ENCODE measurements at places on chromosomes 2 and 18. TPM values are rescaled to one million over a fixed set of nuclear protein-coding genes. Genes with fewer than 3 reads are reported as not detected.

- H3K27me3 ChIP-seq: no peaks in the 10 kb centered on the region
- no peaks in the 10 kb centered on the region for H3K36me3 ChIP-seq
- no peak overlapping the region for H3K27ac ChIP-seq
- H3K4me1 ChIP-seq: no peaks in the 10 kb centered on the region
- H3K4me3 ChIP-seq: no peak overlapping the region
These were observed 95.5 kb upstream of the ATP8B1 start for GRCh38 chr18:57898506-57899124.

DNA sequence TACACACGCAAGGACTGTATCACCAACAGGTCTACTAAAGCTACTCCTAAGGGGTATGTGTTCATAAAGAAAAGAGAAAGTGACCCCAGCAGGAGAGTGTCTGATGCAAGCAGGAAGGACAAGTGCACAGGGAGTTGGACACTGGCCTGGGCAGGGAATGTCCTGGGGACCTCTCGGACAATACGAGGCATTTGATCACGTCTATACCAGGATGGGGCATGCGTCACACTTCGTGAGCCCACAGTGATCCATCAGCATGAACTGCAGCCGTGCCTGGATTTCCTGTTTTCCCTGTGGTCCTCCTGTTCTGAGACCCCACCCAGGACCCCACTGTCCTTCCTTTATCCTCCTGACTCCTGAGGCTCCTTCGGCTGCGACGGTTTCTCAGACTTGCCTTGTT is 113.9 kb downstream of the HDAC4 start:
- H3K27ac ChIP-seq: no peak overlapping the region
- no peaks in the 10 kb centered on the region for H3K36me3 ChIP-seq
- H3K27me3 ChIP-seq: no peaks in the 10 kb centered on the region
- no peak overlapping the region for H3K4me3 ChIP-seq

DNA sequence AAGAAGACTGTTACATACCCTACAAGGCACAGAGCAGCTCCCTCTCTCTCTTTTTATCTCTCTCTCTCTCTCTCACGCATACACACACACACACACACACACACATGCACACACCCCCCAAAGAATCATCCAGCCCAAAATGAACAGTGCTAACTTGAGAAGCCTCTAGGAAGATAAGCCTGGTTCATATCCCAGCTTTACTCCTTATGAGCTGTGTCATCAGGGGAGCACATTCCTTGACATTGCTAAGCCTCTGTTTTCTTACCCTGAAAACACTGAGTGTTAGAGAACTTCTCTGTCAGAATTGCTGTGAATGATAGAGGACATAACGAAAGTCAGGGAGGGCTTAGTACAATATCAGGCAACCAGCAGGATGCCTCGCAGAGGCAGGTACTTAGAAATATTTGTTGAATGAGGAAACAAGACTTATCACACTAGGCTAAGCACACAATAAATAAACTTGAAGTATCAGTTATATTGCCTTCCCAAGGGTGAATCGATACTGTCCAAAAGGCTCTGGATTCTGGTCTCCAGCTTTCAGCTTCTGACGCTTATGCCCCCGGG is 725.6 kb upstream of the ID2 start:
- no peak overlapping the region for H3K27ac ChIP-seq
- no peak overlapping the region for H3K4me3 ChIP-seq
- no peak for DNase-seq
- no peaks in the 10 kb centered on the region for H3K4me1 ChIP-seq
- no peaks in the 10 kb centered on the region for H3K36me3 ChIP-seq
- no peaks in the 10 kb centered on the region for H3K27me3 ChIP-seq

The RAB6C gene
- total RNA-seq: 0.09 TPM

The EPAS1 gene
- total RNA-seq: 9.0 TPM

The PPM1G gene
- total RNA-seq: 189 TPM

The PSMA8 gene
- 1.4 TPM for total RNA-seq

All from CD8-positive, alpha-beta memory T cell (primary cell).